AML-193 (cell line): ENCODE measurements at places on chromosomes 6 and 20.

GRCh38 chr6:111890988-111891387, 17.7 kb upstream of the FYN start:
- DNase-seq: no peak

GRCh38 chr6:105135907-105136430, 43.8 kb downstream of the POPDC3 start:
- DNase-seq: no peak

- no peak for DNase-seq
Measured at GRCh38 chr6:17202526-17202925, 78.6 kb upstream of the RBM24 start.

DNA sequence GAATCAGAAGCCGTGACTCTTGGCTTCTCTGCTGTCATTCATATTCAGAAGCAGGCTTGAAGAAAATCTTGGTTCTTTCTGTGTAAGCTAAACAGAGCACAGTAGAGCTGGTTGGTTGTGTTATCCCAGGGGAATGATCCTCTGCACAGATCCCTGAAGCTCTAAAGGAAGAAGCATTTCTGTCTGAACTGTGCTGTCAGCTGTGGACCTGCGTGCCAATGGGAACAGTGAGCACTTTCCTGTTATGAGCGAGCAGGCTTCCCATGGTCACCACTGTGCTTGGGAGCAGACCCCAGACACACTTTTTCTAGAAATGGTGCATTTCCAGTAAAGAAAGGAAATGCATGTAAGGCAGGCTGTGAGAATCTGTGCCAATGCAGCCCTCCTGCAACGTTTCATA, 490.2 kb downstream of the EPM2A start:
- DNase-seq: no peak

DNA sequence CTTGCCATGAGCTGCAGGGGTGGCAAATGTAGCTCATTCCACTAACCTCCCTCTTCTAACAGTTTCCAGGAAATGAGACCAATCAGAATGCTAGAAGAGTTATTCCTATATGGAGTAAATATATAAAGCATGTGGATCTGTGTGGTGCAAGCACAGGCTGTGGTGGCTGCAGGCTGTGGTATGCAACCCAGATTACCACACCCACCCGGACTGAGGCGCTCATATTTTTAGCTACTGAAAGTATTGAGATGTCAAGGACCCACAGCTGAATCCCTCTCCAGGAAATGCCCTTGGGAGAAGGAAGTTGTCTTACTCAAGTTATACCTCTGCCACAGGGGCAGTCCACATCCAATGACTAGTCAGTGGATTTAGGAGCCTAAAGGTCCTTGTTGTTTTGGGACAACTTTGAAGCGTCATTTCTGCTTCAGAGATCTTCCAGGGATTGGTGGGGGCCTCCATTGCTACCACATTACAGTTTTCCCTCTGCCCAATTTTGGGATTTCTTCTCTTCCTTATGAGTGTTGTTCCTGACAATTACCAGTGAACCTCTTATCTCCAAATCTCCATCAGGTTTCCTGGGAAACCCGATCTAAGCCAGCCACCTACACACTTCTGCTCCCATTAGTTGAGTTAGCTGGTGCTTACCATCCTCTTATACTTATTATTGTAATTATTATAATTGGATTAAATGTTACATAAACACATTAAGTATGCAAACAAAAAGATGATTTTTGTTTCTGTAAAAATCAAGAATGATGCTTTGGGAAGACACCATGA, 12.1 kb upstream of the REPS1 start:
- DNase-seq: peak; percentile 41

DNA sequence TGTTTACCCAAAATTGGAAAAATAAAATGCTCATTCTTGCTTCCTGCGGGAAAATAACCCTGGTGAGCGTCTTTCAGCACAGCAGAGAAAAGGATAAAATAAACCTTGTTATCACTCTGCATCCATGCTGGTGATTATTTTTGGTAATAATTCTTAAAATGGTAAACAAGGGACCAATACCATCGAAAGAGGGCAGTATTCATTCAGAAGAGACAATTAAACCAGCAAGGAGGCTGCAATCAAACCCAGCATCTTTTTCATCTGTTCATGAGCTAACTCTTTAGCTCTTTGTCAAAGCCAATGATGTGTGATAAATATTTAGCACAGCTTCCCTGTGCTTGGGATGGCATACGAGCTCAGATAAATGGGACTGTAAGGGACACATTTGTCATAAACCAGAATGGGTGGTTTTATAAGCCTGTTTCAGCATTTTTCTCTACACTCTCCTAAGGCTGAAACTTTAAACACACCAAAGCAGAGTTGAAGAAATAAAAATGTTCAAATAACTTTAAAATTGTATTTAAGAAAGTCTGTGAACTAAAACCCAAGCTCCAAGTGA, 34.4 kb downstream of the CDH26 start:
- peak; percentile 75 for DNase-seq

DNA sequence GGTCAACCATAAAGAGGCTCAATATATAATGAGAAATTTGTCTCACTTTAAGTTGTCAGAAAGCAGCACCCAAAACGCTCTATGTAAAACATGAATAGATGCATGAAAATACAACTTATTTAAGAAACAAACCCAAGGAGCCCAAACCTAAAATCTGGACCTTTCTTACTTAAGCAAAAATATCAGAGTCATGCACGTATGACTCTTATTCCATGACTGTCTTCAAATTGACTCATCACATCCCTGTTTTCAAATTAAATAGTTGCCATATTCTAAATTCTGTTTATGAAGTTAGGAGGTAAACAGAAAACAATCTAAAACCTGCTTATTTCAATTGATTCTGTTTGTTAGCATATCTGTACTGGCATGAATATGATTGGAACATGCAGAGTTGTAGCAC, 42.1 kb downstream of the ANKRD6 start:
- DNase-seq: no peak

- peak; percentile 97 for DNase-seq
Measured at GRCh38 chr6:7201732-7202541, 94.2 kb downstream of the RREB1 start.

- DNase-seq: no peak
Measured at GRCh38 chr6:145331066-145331465, 404.3 kb downstream of the EPM2A start.

DNA sequence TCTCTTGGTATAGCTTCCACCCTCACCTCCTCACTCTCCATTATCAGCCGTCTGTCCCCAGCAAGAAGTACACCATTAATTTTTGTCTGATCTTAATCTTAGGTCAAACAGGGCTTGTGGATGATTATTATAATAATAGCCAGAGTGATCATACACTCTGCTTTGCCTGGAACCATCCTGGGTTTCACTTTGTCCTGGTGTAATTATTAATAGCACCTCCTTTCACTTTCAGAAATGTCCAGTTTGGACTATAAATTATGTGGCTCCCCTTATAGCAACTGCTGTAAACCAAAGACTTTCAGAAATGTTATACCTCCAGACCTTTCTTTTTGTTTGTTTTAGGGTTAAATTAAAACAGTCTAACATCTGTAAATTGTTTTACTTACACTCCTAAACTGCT, 951 bp upstream of the TRIM31 start:
- DNase-seq: no peak

DNA sequence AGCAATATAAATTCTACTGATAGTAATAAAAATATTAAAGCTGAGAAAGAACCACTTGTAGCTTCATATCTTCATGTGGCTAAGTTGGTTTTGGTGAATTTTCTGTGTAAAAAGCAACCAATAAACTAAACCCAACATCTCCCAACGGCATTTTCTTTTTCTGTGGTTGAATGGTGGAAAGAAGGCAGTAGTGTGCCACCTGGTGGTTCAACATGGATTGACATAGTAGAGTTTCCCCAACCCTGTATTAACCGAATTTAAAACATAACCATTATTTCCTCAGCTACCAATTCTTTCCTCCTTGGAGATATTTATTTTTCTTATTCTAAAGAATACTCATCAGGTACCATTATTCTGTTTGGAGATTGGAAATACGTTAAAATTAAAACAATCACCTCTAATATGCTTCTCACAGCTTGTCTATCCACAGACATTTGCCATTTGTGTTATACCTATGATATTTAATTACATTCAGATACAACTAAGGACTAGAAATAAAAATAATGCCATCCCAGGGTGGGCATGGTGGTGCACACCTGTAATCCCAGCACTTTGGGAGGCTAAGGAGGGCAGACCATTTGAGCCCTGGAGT, 117.1 kb upstream of the EEF1E1 start:
- DNase-seq: peak; percentile 73

GRCh38 chr6:97292671-97293070, 9.7 kb upstream of the MMS22L start:
- DNase-seq: no peak

DNA sequence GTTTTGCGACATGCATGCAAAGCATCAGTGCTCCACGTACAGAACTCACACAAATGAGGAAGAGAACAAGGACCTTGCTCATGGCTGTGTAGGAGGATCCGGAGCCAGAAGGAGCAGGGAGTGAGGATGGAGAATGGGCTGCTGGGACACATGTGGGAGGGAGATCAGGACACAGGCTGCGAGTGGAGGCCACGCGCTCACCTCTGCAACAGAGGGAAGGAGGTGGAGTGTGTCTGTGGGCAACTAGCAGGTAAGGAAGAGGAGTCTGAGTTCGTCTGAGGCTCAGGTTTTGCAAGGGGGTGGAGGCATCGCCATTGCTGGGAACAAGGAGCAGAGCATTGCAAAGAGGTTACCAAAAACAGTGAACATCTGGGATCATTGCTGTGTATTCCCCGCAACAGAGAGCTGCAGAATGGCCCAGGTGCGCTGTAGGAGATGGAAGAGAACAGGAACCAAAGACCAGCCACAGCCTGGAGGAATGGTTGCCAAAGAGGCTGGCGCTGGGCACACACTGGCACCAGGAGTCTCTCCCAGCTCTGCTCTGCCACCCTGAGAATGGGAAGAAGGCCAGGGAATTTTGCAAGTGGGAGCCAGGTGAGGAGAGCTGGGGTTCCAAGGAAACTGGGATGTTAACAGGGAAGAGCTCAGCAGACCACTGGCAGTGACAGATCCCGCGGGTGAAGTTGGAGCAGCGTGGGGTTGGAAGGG, 90.0 kb upstream of the RPS6KA2 start:
- no peak for DNase-seq

DNA sequence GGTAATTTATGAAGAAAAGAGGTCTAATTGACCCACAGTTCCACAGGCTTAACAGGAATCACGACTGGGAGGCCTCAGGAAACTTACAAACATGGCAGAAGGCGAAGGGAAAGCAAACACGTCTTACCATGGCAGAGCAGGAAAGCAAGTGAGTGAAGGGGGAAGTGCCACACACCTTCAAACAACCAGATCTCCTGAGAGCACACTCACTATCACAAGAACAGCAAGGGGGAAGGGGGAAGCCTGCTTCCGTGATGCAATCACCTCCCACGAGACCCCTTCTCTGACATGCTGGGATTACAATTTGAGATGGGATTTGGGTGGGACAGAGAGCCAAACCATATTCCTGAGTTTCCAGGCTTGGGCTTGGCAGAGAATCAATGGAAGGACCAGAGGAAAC, 124.1 kb upstream of the RAB32 start:
- no peak for DNase-seq

GRCh38 chr6:30686908-30687658, 638 bp upstream of the PPP1R18 start:
- peak; percentile 89 for DNase-seq

GRCh38 chr6:145329257-145329656, 406.1 kb downstream of the EPM2A start:
- no peak for DNase-seq

DNA sequence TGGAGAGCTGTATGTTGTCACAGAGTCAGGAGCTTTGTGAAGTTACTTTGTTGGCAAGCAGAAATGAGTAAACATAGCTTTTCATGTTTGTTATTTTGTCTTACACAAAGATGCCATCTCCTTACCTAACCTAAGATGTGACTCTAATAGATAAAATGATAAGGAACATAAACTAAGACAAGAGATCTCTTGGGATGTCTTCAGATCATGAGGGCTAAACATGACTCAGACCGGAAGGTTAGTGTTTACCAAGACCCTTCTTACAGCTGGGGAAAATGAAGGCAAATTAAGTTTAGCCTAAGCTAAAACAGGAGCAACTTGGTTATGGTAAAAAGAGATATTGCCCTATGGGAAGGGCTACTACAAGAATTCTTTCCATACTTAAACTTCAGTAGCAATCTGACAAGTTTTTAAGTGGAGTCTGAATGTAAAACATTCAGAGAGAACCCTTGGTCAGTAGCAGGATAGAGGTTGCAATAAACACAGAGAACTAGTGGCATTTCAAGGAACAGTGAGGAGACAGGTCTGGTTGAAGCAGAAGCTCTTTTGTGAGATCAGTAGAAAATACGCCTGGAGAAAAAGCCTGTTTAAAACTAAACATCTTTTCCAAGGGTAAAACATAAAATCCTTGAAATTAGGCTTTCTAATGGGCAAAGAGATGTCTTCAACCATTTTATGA, 29.9 kb downstream of the SGK1 start:
- DNase-seq: no peak

DNA sequence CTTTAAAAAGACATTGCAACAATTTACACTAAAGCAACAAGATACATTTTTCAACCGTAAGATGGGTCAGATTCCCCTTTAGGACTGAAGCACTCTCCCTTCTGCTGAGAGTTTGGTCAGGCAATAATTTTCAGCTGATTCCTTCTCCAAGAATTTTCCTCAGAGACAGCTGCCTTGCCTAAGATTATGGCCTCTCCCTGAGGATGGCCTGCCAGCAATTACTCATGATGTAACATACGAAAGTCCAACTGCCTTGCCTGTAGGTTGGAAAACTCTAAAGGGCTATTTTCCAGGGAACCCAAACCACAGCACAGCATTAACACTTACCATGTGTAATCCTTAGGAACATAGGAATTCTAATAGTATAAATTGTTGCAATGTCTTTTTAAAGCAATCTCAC, 229.1 kb upstream of the FLRT3 start:
- no peak for DNase-seq

GRCh38 chr20:17545127-17545526, 13.9 kb upstream of the BFSP1 start:
- no peak for DNase-seq

DNA sequence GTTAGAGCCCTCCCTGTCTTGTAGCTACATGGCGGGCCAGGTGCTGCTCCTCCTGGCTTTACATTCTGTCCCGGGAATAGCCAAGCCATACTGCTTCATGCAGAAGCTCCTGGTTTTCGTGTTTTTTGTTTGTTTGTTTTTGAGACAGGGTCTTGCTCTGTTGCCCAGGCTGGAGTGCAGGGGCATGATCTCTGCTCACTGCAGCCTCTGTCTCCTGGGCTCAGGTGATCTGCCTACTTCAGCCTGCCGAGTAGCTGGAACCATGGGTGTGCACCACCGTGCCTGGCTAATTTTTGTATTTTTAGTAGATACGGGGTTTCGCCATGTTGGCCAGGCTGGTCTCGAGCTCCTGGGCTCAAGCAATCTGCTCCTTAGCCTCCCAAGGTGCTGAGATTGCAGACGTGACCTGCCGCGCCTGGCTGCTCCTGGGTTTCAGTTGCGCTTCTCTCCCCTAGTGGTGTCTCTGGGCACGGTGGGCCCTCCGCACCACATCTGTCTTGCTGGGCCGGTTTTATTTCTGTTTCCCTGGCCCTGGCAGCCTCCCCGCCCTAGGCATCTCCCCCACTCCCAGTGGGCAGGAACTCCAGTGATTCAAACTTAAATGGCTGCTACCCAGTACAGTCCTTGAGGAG, 12.9 kb downstream of the CDYL start:
- no peak for DNase-seq

- DNase-seq: no peak
Measured at GRCh38 chr6:118974790-118975189, 39.8 kb upstream of the MCM9 start.

GRCh38 chr6:82832811-82833210, 232.8 kb downstream of the UBE3D start:
- DNase-seq: no peak

- DNase-seq: no peak
Measured at GRCh38 chr6:21808551-21809242, 215.1 kb downstream of the SOX4 start.
